ENCODE measurements at places on chromosomes 1 and 21.

DNA sequence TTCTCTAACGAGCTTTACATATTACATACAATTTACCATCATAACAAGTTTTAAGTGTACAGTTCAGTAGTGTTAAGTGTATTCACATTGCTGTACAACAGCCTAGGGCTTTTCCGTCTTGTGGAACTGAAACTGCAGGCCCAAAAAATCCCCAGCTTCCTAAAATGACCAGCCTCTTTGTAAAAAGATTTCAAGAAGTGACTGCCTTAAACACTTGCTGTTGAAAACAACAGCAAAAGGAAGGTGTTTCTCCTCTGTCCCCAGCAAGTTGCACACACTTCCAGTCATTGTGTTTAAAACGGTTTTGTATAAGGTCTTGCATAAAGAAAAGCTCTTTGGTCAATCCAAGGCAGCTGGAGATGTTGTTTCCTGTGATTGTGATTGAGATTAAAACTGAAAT is 16.0 kb upstream of the GBP1 start:
- DNase-seq = no peak

- peak; percentile 37 for DNase-seq
These were observed 328.9 kb upstream of the USP25 start for GRCh38 chr21:15400905-15401304.

GRCh38 chr1:214638459-214638807 is 35.4 kb downstream of the CENPF start:
- no peak for DNase-seq

DNA sequence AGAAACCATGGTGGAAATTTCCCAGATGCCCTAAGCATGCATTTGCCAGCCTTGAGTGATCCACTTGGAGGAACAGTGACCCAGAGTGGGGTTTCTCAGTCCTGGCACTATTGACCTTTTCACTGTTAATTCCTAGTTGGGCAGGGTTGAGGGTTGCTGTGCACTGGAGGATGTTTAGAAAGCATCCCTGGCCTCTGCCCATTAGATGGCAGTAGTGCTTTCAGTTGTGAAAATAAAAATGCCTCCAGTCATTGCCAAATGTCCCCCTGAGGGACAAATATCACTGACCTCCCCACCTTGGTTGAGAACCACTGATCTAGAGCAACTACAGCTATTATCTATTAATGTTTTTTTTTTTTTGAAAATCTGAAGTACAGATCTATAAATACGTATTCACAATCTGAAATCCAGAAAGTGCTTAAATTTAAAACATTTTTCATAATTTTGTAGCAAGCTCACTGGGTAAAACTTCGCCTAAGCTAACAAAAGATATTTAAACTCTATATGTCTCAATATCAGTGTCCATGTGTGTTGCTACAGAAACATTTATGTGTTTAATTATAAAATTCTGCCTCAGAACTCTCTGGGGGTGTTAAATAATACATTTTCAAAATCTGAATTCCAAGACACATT is 27.3 kb downstream of the F3 start:
- peak; percentile 47 for DNase-seq

DNA sequence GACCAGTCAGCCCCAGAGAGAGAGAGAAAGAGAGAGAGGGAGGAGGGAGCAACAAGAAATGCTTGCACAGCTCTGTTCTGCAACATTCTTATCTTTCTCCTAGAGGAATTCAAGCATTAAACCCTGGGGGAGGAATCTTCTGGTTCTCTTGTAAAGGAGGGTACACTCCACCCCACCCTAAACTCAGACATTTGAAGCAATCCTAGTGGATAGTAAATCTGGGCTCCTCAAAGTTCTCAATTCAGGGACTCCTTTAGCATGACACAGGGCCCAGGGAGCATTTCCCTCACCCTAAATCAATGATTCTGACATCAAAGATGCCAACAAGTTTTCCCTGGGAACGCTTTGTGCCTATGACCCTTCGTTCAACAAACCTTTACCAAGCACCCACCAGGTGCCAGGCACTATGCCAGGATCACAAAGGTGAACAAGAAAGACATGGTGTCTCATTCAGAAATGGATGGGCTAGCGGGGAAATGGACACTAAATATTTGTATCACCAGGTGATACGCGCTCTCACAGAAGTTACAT is 11.9 kb upstream of the CAPN2 start:
- DNase-seq = peak; percentile 60

DNA sequence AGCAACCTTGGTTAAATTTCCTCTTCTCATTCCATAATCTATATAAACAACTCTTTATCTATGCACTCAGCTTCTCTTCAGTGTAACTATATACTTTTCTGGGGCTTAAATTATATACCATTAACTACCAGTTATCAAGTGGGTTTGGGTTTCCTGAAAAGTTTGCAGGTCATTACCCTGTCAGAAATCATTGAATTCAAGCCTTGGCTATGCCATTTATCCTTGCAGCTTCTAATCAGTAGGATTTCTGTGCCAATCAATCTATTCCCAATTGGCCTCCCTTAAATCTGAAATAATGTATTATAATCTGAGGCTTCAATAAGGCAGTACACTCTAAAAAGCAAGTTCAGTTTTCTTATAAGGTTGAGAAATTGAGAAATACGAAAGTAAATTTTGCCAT is 466.5 kb downstream of the NCAM2 start:
- DNase-seq = no peak

DNA sequence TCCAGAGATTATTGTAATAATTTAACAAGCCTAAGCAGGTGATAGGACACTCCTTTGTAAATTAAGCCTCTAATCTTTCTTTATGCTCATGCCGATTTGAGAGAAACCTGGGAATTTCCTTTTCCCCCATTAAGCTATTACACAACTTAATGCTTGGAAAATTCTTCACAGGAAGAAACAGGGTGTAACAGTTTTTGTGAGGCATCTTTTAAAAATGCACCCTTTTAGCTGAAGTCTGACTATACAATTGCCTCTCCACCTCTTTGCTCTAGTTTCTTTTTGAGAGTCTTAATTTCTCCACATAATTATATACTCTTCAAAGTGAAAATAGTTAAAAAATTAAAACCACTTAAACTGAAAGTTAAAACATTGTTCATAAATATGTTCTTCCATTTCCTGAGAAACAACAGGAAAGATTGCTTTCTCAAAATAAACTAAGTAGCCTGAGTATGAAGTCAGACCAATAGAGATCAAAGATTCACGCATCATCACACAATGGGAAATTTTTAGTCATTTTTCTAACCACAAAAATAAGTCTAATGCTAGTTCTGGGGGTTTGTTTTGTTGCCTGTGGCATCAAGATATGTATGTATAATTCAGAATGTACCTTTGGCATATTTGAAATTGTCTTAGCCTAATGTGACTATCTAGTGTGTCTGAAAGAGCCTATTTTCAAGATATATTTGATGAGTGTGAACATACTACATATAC is 34.7 kb downstream of the LRRC8D start:
- peak; percentile 68 for DNase-seq

DNA sequence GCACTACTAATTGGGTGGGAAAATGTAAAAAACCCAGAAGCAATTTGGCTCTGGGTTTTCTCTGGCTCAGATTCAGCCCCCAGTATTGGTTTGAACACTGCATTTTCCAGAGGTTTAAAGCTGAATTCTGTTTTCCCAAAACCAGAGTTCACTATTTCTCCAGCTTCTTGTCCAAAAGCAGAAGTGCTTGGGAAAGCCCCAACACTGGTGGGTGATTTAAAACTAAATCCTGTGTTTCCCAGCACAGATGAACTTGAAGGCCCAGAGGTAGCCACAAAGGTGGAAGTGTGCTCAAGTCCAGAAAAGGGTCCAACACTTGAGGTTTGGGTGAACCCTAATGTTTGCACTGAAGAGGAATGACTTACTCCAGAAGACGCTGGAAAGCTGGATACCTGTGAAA is 678 bp downstream of the MCM3AP start:
- DNase-seq = no peak

DNA sequence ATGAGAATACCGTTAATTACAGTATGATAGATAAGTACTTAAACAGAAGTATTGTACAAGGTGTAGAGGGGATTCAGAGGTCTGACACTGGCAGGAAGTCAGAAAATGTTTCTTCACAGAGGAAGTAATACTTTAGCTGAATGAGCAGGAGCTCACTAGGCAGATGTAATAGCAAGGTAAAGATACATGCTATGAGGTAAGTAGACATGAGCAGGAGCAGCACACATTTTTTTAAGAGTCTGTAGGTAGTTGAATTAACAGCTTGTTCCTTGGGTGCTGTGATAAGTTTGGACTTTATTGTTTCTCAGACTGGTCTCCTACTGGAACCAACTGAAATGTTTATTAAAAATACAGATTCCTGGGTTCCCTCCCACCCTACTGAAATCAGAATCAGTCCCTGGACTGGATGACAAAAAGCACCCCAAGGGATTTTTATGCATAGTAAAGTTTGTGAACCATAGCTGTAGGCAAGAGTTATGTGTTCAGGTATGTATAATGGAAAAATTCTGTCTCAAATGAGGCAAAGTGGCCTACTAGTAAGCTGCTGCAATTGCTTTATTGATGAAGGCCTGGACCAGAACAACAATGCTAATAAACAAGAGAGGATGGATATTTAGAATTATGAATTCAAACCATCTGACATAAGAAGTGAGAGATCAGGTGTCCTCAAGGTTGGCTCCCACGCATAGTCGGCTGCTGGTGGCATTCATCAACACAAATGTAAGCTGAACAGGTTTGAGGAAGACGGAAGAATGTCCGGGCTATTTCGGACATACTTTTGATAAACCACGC is 902 bp downstream of the AP4B1 start:
- no peak for DNase-seq

GRCh38 chr1:199305053-199305452 is 666.2 kb downstream of the PTPRC start:
- no peak for DNase-seq

GRCh38 chr1:206505702-206506355 is 1.5 kb upstream of the RASSF5 start:
- DNase-seq = peak; percentile 63

- DNase-seq = peak; percentile 80
These were observed 90.9 kb downstream of the LRRC8C start for GRCh38 chr1:89723863-89724262.

DNA sequence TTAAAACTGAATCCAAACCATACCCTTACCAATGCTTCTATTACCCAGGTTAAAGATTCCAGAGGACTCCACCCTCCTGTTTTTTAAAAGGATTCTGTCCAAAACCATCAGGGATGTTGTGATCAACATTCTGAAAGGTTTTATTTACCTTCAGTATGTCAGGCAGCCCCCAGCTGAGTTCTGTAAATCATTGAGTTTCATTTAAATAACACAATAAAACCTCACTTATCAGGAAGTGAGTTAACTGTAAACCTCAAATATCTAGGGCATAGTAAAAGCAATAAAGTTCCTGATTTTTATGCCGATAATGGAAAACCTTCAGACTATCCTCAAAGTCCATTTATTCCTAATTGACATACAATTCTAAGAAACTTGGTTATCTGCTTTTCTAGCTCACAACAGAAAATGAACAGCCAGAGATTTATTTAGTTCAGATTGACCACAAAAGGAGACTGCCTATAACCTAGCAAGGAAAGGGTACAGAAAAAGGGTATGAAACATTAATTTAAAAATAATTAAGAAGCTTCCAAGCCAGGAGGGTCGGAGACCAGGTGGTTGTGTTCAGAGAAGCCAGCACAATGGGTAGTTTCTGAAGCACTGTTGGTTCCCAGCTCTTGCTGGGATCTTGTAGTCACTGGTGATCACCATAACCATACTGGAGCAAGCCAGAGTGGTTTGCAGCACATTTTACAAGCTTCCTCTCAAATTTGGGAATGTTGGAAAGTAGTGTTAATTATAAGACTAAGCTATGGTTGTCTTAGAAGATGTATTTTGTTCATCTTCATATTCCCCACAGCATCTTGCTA is 336.4 kb upstream of the FMN2 start:
- no peak for DNase-seq

DNA sequence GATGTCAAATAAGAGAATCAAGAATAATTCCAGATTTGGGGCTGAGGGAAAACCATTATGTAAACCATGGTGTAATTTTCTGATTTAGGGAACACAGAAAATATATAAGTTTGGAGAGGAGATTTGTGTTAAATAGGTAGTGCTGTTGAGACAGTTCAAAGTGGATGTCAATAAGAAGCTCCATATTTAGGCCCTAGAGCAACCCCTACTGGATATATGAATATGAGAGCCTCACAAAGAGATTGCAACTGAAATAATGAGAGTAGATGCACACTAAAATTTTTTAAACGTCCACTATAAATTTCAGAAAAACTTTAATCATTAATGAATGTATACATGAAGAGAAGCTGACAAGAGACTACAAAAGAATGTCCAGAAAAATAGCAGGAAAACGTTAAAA is 1447.8 kb upstream of the PRMT6 start:
- peak; percentile 43 for DNase-seq

GRCh38 chr1:192401825-192402224 is 85.0 kb downstream of the RGS21 start:
- peak; percentile 13 for DNase-seq

DNA sequence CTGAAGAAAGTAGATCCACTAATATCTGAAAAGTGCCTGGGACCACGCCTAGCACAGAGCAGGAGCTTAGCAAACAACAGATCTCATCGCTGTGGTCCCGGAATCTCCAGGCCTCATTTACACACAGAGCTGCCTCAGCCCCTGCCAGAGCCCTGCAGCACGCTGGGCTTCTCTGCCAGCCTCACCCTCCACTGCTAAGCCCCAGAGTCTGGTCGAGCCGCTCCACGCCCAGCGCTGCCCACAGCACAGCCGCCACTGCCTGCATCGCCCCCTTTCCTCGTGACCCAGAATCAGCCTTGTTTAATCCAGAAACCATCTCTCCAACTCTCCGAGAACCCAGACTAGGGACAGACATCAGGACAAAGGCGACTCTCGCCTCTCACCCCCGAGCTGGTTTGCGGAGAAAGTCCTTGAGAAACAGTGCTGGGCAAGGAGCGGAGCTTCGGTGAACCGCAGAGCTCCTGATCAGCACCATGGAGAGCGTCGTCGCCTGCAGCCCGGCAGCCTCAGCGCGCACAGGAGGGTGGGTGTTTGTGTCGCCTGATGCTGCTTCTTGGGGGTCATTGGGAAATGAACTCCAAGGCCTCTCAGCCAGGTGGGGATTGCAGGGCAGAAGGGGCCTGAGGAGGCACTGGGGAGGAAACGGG is 145.1 kb downstream of the NPHP4 start:
- peak; percentile 46 for DNase-seq
